ENCODE measurements at places on chromosomes 3 and 15. TPM values are rescaled to one million over a fixed set of nuclear protein-coding genes. Genes with fewer than 3 reads are reported as not detected.

CXCR6 gene
- not detected for total RNA-seq

PRR20G gene
- not detected for total RNA-seq

ATP13A4 gene
- total RNA-seq, result 0.09 TPM

KBTBD13 gene
- total RNA-seq, result not detected

PLSCR2 gene
- 0.18 TPM for total RNA-seq

ATP1B3 gene
- 167 TPM for total RNA-seq

GALNT15 gene
- total RNA-seq, result 1.2 TPM
